ENCODE measurements at places on chromosomes 11 and 22.
A peak's percentile ranks its signal among the peaks of the same experiment; 100 is the strongest.

GRCh38 chr11:35038211-35038928 lies 100.6 kb upstream of the CD44 start:
- DNase-seq, result no peak

DNA sequence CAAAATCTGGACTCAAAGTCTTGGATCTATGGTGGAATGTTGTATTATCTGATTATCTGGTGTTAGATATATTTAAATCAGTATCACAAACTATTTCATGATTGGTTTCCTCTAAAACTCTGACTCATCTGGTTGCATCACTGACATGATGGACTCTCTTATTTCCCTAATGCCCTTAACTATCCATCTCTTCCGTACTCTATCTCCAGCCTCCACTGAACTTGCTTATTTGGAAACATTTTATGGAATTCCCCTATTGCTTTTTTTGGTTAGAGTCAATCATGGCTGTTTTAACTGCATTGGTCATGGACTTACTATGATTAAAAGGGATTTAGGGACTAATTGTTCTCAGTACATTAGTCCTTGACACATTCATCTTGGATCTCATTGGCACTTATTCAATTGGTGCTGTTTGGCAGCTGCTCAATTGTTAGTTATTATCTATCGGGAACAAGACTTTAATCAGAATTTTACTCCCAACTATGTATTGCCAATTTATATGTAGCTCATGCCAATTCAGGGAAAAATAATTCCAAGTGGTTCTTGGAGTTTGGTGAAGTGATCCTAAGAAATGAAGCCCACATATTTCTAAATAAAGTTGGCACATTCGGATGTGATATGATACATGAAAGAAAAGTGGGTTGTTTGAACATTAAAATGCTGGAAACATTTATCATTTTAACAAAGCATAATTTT lies 942.0 kb upstream of the CCDC90B start:
- DNase-seq, result no peak

DNA sequence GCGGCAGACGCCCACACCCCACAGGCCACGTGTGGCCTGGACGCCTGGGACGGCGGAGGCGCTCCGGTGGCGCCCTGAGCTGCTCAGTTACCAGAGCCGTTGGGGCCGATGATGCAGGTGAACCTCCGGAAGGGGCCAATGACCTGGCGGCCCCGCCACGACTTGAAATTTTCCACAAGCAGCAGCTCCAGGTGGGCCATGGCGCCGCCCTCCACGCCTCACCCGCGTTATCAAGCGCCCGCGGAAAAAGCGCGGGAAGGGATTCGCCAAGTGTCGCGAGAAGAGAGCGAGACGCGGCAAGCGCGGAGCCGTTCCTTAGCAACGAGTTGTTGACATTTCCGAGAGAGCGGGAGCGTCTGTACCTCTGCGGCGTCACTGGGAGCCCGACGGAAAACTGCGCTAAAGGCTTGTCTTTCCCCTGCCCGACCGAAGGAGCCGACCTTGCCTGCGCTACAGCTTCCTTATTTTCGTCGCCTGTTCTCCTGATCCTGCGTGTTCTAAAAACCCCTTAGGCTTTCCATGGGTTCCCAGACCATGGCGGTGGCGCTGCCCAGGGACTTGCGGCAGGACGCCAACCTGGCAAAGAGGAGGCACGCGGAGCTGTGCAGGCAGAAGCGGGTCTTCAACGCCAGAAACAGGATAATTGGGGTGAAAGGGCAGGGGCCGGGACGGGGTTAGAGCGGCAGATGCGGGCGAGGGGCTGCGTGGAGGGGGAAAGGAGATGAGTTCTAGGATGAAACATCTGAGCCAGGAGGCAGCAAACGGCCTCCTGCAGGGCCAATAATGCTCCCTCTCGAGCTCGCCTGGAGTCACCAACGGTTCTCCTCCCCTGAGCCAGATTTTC lies at the start of the genes RIBC2 and SMC1B:
Gene RIBC2 (plus strand): TSS at position 326 of the 844 bp plus-strand sequence. CDS start 194 bp downstream, at position 520.
Gene SMC1B (minus strand): TSS at position 232 of the 844 bp plus-strand sequence. CDS start 32 bp downstream, at position 200.
- peak; percentile 64 for DNase-seq

DNA sequence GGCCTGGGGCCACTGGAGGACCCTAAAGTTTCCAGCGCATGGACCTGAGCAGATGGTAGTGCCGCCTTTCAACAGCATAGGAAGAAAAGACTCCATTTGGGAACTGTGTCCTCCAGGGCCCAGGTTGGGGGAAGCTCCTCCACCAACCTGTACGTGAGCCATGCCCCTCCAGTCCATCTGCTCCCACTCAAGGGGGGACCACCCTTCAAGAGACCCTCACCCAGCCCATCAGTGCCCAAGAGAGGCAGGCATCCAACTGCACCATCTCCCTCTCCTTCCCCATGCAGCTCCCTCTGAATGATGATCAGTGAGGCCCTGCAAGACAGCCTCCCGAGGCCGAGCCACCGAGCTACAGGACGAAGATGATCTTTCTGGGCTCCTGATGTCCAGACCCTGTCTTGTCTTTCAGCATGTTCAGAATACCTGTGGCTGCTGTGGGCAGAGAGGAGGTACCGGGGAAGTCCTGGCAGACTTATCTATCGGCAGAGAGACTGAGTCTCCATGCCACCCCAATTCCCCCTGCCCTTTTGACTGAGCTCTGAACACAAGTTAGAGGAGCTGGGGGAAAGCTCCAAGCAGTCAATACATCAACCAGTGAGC lies 25.0 kb upstream of the JAM3 start:
- DNase-seq, result no peak

- DNase-seq, result no peak
Observed at GRCh38 chr11:59164028-59164427, 7.9 kb upstream of the DTX4 start.

DNA sequence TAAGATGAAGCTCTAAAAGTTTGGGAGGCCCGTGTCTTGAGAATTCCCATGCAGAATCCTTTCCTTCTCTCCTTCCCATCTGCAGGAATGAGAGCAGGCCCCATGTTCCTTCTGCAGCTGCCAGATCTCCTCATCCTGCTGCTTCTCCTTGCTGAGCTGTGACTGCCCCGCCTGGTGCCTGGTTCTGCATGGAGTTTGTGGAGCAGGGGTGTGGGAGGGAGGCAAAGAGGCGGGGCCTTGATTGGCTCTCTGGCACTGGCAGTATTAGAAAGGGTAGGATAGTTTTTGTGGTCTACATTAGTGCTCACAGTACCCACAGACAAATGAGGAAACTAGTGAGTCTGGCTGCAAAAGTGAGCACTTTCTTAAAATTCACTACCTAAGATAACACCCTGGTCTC lies 91.1 kb upstream of the CLPB start:
- no peak for DNase-seq

DNA sequence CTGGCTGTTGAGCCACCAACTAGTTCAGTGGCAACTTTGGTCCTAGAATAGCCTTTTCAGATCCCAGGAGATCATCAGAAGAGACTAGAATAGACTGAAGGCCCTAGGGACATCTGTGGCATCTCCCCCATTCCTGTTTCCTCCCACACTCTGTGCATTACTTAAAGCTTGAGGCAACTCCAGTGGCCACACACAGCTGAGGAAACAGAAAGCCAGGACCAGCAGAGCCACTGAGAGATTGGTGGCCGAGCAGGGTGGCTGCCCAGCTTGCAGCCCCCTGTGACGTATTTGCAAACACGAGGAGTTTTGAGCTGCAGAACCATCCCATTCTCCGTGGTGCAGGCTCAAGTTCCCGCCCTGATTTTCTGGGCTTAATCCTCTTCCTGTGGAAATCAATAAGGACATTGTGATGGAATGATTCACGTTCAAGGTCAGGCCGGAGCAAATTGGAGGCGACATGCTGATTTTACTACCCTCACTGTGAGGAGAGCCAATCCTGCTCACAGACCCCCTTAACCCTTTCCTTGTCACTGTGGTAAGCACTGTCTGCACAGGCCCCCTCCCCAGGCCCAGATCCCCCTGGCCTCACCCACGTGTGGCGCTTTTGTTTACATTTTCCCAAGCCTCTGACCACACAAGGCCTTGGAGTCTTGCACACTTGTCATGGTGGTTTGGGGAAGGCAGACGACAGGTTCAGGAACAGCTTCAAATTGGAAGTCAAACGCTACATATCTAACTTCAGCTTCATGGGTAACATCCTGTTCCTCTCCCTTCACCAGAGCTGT lies 69.1 kb upstream of the MYOD1 start:
- DNase-seq, result no peak

DNA sequence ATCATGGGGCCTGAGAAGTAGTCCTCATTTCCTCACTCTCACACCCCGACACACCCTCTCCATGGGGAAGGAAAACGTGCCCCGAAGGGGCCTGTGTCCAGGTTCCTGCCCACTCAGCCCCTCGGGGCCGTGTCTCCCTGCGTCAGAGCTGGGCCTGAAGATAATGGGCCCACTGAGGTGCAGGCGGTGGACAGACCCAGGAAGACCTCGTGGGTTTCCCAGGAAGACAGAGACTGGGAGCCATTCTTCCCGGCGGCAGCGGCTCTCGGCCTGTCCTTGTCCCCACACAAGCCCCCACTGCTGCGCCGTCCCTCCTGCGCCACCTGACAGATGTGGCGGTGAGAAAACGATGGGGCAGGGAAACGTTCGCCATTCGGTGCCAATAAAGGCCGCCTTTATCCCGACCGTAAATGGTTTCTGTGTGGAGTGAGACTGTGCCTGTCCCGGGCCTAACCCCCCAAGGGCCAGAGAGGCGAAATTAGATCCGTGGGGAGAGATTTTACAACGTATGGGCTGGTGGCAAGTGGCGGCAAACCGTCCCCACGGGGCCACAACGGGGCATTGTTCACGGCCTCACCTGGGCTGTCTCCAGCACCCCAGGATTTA lies 89.0 kb downstream of the CDKN1C start:
- DNase-seq, result no peak

GRCh38 chr22:27482402-27482801 lies 319.2 kb downstream of the MN1 start:
- DNase-seq, result no peak

GRCh38 chr11:100674212-100674611 lies 12.9 kb upstream of the ARHGAP42 start:
- DNase-seq, result no peak

DNA sequence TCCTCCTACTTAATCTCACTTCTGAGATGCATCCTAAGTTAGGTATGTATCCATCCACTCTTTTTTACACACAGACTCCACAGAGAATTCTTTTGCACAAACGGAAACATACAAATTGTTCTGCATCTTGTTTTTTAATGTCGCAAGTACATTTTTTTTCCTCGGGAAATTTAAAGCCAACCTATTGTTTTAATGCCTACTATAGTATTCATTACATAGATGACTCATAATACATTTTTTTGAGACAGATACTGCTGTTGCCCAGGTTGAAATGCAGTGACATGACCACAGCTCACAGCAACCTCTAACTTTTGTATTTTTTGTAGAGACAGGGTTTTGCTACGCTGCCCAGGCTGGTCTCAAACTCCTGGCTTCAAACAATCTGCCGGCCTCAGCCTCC lies 90.8 kb upstream of the TMEM45B start:
- DNase-seq, result no peak

DNA sequence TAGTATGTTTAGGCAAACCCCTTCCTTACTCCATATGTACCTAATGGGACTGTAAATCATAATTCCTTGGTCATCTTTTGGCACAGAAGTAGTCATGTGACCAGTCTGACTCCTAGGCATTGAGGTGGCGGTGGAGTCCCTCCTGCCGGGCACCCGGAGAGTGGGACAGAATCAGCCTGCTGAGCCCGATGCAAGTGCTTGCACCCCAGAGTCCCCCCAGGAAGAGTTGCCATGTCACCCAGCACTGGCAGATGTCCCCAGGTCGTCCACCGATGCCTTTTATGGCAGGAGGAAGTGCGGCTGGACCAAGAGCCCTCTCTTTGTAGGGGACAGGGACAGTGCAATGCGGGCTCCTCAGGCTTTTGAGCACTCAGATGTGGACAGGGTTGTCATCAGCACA lies 500.3 kb downstream of the NELL1 start:
- no peak for DNase-seq

GRCh38 chr11:10293423-10294289 lies at the start of gene SBF2:
TSS of gene SBF2 (minus strand) at chr11:10294219. CDS start at chr11:10294069, 150 bp downstream.
- peak; percentile 56 for DNase-seq

GRCh38 chr11:130087294-130087926 lies 17.7 kb downstream of the APLP2 start:
- DNase-seq, result no peak

GRCh38 chr22:20404881-20405280 lies 10.9 kb downstream of the ZNF74 start:
- no peak for DNase-seq

- no peak for DNase-seq
Observed at GRCh38 chr11:96267001-96267495, 75.9 kb downstream of the MAML2 start.

DNA sequence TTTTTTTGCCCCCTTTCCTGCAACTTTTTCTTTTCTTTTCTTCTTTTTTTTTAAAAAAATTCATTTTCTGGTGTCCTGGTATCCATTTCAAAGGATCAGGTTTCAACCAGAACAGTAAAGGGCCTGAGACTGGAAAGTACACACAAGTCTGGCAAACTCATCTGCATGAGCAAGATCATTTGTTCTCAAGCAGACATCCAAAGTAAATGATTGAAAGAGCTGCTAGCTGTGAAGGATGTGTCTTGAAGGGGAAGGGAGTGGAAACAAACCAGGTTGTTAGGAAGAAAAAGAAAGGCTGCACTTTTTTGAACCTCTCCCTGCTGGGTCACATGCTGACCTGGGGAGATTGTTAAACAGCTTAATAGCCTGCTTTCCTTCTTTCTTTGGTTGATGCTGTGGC lies 5.3 kb downstream of the YAP1 start:
- no peak for DNase-seq

- DNase-seq, result no peak
Observed at GRCh38 chr22:42862045-42862734, 5.1 kb upstream of the ARFGAP3 start.

DNA sequence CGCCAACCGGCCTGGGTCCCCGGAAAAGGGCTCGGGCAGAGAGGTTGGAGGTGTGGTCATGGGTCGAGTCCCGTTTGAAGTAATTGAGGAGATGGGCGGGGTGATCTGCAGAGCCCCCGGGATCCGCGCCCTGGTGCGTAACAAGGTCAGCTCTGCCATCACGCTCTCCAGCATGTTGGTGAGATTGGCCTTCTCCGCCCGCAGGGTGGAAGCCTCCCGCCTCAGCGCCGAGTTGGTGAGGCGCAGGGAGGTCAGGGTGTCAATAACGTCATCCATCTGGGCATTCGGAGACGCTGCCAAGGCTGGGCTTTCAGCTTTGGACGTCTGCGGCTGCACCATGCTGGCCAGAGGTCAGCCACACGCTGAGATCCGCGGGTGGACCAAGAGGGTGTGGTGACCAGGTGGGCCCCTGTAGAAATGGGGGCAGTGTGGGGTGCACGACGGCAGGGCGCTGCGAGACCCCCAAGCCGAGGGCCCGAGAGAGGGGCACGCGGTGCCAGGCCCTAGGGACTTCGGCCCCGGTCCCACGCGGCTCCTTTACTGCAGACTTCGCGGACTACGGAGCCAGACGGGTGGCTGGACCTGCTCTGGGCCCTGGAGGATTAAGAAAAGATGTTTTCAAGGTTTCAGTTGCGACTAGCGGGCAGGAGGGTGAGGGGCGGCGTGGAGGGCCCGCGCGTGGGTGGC lies 672 bp downstream of the RTL6 start:
- no peak for DNase-seq

GRCh38 chr22:42873356-42873755 lies 16.3 kb upstream of the ARFGAP3 start:
- DNase-seq, result no peak

DNA sequence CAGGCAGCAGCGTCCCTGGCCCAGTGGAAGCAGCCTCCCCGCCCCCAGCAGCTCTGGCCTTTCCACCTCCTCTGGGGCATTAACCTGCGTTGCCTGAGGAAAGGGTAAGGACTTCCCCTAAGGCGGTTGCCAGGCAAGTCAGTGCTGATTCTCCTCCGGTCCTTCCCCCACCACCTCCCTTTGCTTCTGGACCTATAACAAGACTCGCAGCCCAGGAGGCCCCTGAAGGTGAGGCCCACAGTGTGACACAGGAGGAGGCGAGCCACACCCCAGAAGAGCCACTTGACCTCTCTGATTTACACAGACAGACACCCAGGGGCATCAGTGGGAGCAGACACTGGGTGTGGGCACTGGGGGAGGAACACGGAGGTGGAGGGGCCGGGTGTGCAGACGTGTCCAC lies 35.4 kb downstream of the ASCL2 start:
- no peak for DNase-seq

Data from stimulated activated CD8-positive, alpha-beta memory T cell treated with anti-CD3 and anti-CD28 coated beads, Interleukin-15, amount 100 ng/mL, for 24 hours (primary cell).